ENCODE measurements at places on chromosomes 7 and 10.

DNA sequence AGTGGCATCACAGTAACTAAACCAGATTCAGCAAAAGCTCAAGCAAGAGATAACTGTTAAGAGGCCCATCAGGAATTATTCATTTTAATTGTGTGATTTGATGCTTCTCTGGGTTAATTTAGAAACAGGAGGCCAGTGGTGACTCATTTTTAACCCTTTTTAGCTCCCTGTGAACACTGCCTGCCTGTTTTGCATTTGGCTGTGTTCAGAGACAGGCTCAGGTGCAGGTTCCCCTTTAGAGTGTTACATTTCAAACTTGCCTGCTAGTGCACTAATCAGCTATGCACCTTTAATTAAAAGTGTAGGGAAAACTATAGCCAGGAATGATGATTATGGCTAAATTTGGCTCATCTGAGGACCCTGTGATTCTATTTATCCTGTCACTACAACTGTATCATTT lies 6.5 kb downstream of the STAMBPL1 start:
- DNase-seq, result no peak

DNA sequence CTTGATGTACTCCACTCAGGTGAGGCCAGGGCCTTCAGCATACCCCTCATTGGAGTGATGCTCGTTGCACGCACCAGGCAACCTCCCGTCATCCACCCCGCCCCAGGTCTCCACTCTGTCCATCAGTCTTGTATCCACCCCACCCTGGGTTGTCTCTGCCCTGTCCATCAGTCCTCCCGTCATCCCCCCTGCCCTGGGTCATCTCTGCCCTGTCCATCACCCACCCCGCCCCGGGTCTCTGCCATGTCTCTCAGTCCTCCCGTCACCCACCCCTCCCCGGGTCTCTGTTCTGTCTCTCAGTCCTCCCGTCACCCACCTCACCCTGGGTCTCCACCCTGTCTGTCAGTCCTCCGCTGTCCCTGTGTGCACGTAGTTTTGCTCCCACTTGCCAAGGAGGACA lies 59.9 kb downstream of the WDR37 start:
- no peak for DNase-seq

DNA sequence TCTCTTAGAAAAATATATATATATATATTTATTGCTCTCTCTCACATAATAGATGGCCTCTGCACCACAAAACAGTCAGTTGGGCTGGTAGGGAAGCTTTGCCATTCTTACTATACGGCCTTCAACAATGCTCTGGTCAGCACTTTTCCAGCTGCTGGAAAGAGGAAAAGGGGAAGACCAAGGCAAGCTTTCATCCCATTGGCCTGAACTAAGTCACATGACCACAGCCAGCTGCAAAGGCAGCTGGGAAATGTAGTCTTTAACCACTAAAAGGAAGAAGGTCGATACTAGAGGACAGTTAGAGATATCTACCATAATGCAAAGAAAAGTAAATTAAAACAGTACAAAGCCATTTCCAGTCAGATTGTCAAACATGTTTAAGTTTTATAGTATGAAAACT lies 58.4 kb upstream of the MACROH2A2 start:
- no peak for DNase-seq

GRCh38 chr10:27752673-27753237 lies 7.1 kb upstream of the MKX start:
- no peak for DNase-seq

Data from GM04504 (cell line).